ENCODE measurements at places on chromosomes 1 and 21. TPM values are rescaled to one million over a fixed set of nuclear protein-coding genes. Genes with fewer than 3 reads are reported as not detected.

GRCh38 chr1:233959971-233960370 is 55.5 kb downstream of the SLC35F3 start:
- no peak for DNase-seq

GRCh38 chr21:33232291-33233034 is 2.7 kb downstream of the IFNAR2 start:
- no peak for DNase-seq

GRCh38 chr1:45134461-45134873 is 71.9 kb downstream of the ZSWIM5 start:
- DNase-seq, result no peak

The TRNP1 gene
- 14.5 TPM for total RNA-seq

The ELAPOR1 gene
- total RNA-seq, result 0.76 TPM

GRCh38 chr21:45509566-45510465 is 32.4 kb downstream of the SLC19A1 start:
- peak; percentile 76 for DNase-seq

The LRRC39 gene
- total RNA-seq, result 0.24 TPM

DNA sequence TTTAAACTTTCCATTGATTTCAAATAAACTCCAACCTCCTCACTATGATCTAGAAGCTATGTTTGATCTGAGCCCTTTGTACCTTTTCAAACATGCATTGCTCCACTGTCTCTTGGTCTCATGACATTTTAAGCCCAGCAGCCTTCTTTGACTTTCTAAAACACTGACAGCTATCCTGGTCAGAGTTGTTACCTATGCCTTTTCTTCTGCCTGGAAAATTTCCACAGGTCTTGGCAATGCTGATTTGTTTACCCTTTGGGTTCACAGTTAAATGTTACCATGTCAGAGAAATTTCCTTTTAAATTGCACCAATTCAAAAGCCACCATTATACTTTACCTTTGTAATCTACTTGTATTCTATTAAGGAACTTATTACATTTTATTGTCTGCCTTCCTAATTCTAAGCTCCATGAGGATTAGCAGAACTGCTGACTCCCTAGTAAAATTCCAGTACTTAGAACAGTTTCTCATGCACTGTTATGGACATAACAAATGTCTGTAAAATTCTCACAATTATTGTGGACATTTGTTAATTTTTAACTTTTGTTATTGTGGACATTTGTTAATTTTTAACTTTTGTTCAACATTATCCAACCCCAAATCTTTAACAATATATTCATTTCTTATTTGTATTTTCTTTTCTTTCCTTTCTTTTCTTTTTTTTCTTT is 1064.4 kb downstream of the NCAM2 start:
- DNase-seq, result no peak

DNA sequence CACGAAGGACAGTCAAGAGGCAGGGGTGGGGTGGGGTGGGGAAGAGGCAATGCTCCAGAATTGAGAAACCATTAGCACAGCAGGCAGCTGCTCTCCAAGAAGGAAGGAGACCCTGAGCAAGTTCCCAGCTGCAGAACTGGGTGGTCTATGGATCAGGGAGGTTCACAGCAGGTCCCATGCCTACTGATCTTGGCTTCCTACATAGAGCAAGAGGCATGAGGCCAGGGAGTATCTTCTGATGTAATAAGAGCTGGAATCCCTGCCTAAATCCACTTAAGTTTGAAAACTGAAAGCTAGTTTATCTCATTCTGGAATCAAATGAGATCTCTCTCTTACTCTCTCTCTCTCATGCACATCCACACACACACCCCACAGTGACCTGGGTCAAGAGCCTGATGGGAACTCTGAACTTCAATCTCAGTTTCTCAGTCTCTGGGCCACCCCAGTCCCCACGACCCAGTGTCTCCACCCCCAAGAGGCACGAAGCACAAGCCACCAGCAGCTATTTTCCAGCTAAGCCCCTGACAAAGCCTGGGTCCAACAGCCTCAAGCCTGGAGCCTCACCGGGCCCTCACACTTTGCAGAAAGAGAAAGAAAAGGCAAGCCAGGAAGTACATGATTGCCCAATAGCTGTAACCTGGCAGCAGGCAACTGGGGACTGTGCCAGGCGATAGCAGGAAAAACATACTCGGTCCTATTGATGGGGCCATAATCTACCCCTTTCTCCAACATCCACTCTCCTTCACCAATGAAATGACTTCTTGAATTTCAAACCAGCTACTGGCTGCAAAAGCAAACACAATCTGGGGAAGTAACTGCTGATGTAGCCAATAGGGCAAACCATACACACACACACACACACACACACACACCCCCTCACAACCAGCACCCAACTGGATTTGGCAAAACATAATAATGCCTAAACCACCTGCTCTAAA is 2.2 kb downstream of the NUAK2 start:
- no peak for DNase-seq

- no peak for DNase-seq
Observed at GRCh38 chr1:56099766-56100265, 479.5 kb downstream of the PLPP3 start.

GRCh38 chr1:95953015-95953414 is 719.0 kb downstream of the RWDD3 start:
- peak; percentile 59 for DNase-seq

The LYPLAL1 gene
- total RNA-seq, result 35.7 TPM

DNA sequence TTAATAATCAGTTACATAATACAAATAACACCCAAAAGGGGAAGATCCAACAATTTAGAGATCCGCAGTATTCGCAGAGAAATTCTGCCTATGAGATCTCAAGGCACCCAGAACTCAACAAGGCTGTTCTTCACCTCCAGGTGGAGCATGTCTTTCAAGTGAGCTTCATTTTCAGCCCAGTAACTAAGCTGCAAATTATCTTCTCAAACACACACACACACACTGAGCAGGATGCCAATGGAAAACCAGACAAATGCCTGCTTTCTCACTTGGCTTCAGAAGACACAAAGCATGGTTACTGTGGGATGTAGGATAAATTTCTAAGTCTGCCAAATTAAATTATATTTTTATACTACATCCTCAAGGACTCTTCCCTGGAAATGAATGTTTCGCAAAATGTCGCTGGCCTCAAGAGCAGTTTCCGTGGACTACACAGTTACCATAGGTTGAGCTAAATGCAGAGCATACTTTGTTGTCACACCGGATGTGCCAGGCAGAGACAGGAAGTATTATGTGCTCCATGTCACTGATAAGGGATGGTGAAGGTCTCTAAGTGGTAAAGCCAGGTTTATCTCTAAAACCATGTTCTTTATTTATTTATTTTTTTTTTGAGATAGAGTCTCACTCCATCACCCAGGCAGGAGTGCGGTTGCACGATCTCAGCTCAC is 30.3 kb downstream of the UBR4 start:
- no peak for DNase-seq

The ITGB2 gene
- total RNA-seq, result 0.88 TPM

DNA sequence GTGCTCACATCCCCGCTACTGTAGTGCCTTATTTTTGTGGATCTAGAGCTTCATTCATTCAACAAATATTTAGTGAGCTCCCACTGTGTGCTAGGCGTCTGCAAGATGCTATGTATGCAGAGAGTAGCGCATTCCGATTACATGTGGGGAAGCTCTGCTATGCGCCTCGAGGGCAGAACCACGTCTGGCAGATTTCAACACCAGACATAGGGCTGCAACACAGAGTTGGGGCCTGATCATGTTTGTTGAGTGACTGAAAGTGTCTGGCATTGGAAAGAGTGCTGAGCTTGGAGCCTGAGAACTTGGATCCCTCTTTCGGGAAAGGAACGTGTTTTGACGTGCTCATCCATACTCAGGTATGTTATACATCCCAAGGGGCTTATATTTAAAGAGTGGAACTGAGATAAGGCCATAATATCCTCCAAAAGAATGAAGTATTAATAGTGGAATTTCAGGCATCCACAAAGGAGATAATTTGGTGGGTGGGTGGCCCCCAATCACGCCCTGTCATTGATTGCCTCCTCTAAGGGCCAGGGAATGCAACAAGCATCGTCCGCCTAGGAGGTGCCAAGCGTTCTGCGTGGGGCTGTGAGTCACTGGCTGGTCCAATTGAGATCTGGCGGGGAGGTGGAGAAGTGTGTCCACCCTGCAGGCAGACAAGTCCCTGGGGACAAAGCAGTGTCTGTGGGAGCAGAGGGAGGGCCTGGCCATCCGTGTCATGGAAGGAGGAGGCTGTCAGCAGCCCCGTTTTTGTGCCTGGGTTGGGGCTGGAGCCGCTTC is 62.8 kb upstream of the ZBTB40 start:
- DNase-seq, result no peak

DNA sequence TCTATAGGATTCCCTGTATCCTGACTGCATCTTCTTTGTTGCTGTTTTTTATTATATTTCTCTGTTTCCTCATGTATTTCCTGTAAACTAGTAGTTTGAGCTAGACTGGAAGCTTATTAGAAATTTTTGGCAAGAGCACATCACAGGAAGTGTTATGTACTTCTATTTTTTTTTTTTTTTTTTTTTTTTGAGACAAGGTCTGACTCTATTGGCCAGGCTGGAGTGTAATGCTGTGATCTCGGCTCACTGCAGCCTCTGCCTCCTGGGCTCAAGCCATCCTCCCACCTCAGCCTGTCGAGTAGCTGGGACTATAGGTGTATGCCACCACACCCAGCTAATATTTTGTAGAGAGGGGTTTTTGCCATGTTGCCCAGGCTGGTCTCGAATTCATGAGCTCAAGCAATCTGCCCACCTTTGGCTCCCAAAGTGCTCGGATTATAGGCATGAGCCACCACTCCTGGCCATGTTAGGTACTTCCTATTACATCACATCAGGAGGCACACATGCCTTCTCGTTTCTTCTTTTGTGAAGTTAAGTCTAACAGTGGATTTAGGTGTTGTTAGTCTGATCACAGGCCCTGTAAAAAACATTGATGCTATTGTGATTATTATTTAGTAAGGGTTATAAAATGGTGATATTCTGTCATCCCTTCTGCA is 12.5 kb downstream of the C1orf21 start:
- DNase-seq, result no peak

GRCh38 chr1:109198043-109198695 is 15.5 kb upstream of the SARS1 start:
- DNase-seq, result no peak

The A3GALT2 gene
- not detected for total RNA-seq

DNA sequence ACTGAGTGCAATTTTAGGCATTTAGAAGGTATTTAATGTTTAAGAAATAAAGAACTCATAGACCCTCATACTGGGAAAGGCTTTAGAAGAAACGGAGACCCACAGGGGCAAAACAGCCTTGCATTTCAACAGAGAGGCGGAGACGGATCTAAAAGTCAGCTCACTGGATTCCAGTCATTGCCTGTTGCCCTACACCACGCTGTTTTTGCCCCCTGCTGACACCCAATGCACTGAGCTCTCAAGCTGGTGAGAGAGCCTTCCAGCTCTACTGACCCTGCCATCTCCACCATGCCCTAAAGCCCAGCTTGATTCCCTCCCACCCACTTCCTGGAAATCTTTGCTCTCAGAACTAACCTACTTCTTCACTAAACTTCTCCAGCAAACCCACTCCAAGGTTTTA is 7.2 kb upstream of the TRAF3IP3 start:
- peak; percentile 69 for DNase-seq

- peak; percentile 68 for DNase-seq
Observed at GRCh38 chr1:65395887-65396612, 24.4 kb upstream of the LEPR start.

The HPDL gene
- 8.7 TPM for total RNA-seq

GRCh38 chr1:56557746-56558145 is 21.6 kb downstream of the PLPP3 start:
- DNase-seq, result no peak

The PRRX1 gene
- not detected for total RNA-seq

- DNase-seq, result peak; percentile 7
Observed at GRCh38 chr1:244710474-244711062, 57.6 kb downstream of the DESI2 start.

GRCh38 chr1:83815330-83815729 is 183.6 kb downstream of the TTLL7 start:
- DNase-seq, result no peak

The XCL2 gene
- not detected for total RNA-seq

The ITLN2 gene
- total RNA-seq, result 17.5 TPM

GRCh38 chr1:241838897-241839296 is 9.1 kb upstream of the EXO1 start:
- no peak for DNase-seq

The INAVA gene
- 54.3 TPM for total RNA-seq

DNA sequence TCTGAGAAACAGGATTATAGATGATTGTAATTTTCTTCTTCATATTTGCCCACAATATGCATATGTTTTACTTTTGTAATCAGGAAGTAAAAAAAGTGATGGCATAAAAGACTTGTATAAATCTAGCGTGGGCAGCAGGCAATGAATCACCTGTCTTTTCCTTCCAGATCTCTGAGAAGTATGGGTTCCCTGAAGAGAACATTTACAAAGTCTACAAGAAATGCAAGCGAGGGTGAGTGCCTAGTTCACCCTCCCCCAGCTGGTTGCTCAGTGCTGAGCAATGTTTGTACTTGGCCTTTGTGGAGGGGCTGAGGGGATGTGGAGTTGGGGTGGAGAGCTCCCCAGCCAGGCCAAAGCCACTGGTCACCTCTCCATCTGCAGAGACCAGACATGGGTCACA is 30.7 kb downstream of the GRHL3 start:
- DNase-seq, result no peak

- DNase-seq, result no peak
Observed at GRCh38 chr1:206550446-206550845, 43.1 kb downstream of the RASSF5 start.

GRCh38 chr1:7121622-7121988 is 336.4 kb downstream of the CAMTA1 start:
- no peak for DNase-seq

GRCh38 chr1:243213045-243213787 is 41.9 kb downstream of the CEP170 start:
- DNase-seq, result no peak

- no peak for DNase-seq
Observed at GRCh38 chr1:229135773-229136172, 135.1 kb upstream of the RAB4A start.

DNA sequence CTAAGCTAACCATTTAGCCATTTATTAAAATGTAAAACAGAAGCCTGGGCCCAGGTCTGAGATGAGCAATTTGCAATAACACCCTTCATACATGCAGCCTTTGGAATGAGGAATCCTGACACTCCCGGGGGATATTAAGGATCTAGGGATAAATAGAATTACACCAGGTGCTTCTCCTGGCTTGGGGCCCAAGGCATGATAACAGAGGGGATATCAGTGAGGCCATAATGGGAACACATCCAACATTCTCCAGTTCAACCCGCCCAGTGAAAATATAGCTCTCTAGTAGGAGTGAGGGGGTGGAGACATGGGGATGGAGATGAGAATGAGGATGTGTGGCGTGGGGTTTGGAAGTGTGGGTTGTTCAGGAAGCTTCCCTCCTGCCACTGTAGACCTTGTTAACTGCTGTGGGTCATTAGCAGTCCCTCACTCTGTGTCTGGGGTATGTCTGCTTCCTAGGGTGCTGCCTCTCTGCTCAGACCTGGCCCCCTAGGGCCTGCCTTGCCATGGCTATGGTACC is 57.9 kb upstream of the KANK4 start:
- DNase-seq, result no peak

The PROK1 gene
- total RNA-seq, result not detected

The KCNQ4 gene
- total RNA-seq, result 0.22 TPM
